ENCODE measurements at places on chromosomes 13 and 19.

DNA sequence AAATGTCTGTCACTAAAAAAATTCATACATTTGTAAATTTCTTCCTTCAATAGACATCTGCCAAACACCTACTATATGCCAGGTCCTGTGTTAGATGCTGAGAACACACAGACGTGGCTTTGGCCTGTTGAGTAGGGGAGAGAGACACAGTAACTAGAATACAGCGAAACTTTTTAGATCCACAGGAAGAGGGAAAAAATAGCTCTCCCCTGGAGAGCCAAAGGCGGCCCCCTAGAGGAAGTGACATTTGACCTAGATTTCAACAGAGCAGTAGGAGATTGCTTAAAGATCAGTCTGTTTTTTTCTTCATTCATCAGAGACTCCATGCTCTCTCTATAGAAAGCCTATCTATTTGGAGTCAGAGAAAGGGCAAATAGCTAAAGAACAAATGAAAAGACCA, 11.3 kb downstream of the LCP1 start:
- DNase-seq, result no peak

DNA sequence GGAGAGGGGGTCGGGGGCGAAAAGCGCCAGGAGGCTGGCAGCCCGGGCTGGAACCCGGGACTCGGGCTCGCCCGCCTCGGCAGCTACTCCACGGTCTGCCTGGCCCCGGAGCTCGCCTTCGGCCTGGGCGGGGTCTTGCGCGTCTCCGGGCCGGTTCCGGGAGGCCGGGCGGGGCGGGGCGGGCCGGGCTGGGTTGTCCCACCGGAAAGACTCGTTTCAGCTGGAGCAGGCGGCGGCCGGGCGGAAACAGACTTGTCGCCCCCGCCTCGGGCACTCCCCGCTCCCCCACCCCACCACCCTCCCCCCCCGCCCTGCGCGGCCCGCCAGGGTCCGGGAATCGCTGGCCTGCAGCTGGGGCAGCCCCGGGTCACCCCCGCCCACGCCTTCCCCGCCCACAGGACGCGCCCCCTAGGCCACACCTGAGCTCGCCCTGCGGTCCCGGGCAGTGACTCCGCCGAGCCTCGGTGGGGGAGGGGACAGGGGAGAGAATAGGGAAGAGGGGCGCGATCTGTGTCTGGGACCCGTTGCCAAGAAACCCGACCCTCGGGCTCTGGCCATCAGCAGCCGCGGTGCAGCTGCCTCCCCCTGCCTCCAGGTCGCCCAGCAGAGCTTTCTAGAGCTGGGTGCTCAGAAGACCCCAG, 109.4 kb downstream of the KCTD15 start:
- no peak for DNase-seq

DNA sequence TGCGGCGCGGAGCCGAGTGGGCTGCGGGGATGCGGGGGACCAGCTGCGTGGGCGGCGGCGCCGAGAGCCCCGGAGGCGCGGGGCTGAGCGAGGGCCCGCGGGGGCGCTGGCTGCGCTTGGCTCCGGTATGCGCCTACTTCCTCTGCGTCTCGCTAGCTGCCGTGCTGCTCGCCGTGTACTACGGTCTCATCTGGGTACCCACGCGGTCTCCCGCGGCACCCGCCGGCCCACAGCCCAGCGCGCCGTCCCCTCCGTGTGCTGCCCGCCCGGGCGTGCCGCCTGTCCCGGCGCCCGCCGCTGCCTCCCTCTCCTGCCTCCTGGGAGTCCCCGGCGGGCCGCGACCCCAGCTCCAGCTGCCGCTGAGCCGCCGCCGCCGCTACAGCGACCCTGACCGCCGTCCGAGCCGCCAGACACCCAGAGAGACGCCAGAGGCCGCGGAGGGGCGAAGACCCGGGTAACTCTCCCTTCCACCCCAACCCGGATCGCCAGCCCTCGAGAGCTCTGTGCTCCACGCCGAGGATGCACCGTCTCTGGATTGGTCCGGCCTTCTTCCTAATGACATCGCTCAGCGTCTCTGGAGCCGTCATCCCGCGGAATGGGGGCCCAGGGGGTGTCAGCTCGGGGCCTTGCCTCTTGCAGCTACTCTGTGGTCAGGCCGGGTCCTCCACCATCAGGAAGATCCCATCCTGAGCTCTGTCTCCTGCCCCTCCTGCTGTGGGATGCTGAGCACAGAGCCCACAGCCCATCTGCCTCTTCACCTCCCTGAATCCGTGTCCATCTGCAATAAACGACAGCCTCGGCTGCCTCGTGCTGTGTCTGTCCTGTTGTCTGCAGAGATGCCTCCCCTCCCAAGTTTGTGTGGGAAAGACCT, 441 bp downstream of the INAFM1 start:
- no peak for DNase-seq

GRCh38 chr13:109973279-109973678, 186.9 kb upstream of the IRS2 start:
- DNase-seq, result no peak

- DNase-seq, result no peak
These were observed 257.5 kb downstream of the MAB21L1 start for GRCh38 chr13:35219021-35219420.

DNA sequence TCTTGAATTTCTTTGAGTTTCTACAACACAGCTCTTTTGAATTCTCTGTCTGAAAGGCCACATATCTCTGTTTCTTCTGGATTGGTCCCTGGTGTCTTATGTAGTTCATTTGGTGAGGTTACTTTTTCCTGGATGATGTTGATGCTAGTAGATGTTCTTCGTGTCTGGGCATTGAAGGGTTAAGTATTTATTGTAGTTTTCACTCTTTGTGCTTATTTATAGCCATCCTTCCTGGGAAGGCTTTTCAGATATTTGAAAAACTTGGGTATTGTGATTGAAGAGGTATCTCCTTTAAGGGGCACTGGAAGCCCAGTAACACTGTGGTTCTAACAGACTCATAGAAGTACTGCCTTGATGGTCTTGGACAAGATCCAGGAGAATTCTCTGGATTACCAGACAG, 338.5 kb upstream of the SPRY2 start:
- no peak for DNase-seq

GRCh38 chr13:24161010-24161775, 673 bp downstream of the SPATA13 start:
- no peak for DNase-seq

DNA sequence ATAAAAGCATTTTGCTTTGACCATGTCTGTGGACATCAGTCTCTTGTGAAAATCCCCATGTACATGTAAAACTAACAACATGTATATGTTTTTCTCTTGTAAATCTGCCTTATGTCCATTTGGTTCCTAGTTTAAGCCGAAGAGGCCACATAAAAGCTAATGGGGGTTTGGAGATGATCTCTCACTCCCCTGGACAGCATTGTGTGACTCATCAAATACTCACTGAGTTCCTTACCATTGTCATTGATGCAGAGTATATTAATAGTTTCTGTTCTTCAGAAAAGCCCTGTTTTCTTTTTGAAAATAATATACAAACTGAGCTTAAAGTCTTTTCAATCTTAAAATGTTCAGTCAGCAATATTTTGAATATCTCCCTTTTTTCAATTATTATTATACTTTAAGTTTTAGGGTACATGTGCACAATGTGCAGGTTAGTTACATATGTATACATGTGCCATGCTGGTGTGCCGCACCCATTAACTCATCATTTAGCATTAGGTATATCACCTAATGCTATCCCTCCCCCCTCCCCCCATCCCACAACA, 536.7 kb upstream of the HTR2A start:
- DNase-seq, result no peak

GRCh38 chr13:39603424-39603947, 493 bp upstream of the LHFPL6 start:
- peak; percentile 24 for DNase-seq

DNA sequence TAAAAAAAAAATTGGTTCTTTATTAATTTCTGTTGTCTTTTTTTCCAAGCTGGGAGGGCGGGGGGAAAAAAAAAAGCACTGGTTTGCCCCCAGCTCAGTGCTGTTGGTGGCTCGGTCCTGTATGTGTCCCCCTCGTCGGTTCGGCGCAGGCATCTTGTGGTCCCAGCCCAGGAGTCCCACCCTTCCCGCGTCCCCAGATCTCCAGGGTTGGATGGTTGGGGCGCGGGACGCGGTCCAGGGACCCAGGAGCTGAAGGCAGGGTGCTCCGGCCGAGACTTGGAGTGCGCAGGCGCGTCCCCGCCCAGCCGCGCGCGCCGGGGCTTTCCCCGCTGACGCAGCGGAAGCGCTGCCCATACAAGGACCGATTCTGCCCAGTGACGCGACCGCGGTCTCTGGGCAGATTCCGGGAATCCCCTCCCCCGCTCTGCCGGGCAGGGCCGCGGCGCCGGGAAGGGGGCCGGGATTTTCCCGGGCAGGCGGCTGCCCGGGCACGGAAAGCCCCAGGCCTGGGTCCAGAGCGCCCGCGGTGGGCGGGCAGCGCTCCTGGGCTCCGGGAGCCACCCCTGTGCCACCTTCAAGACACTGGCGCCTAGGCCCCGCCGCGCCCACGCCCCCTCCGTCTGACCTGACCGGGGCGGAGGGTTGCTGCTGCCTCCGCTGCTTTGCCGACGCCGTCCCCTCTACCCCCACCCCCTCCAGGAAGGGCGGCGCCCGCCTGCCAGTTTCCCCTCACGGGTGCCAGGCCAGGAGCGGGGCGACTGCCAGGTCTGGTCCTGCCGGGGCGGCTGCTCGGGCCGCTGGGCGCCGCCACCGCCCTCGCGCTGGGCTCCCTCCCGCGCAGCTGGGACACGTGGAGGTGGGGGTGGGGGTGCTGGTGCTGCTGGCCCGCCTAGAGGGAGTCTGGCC, 2.3 kb downstream of the JUNB start:
- DNase-seq, result peak; percentile 89

- DNase-seq, result no peak
These were observed 10.1 kb downstream of the ANO8 start for GRCh38 chr19:17324357-17325114.

DNA sequence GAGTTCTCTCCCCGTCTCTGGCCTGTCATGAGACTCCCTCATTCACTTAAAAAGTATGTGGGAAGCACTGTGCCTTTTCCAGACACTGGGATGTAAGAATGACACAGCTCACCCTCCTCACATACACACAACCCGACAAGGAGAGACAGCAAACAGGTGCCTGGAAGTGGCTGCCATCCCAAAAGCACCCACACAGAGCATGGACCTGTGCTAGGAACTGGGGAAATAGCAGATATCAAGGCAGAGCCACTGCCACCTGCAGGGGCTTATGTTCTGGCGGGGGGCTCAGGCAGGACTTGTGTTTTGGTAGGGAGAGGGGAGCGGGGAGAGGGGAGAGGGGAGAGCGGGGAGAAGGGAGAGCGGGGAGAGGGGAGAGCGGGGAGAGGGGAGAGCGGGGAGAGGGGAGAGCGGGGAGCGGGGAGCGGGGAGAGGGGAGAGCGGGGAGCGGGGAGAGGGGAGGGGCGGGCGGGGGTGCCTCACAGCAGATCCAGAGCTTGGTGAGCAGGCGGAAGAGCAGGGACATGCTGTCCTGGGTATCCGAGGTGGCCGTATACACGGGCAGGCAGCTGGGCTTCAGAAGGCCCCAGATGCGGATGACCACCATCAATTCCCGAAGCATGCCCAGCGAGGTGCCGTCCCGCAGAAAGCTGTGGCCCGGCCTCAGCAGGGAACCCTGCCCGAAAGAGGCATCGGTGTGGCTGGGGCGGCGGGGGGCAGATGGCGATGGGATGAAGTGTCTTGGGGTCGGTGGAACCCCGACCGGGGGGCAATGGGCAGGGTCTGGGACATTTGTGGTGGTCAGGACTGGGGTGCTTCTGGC, 12.2 kb downstream of the CFD start:
- DNase-seq, result no peak

DNA sequence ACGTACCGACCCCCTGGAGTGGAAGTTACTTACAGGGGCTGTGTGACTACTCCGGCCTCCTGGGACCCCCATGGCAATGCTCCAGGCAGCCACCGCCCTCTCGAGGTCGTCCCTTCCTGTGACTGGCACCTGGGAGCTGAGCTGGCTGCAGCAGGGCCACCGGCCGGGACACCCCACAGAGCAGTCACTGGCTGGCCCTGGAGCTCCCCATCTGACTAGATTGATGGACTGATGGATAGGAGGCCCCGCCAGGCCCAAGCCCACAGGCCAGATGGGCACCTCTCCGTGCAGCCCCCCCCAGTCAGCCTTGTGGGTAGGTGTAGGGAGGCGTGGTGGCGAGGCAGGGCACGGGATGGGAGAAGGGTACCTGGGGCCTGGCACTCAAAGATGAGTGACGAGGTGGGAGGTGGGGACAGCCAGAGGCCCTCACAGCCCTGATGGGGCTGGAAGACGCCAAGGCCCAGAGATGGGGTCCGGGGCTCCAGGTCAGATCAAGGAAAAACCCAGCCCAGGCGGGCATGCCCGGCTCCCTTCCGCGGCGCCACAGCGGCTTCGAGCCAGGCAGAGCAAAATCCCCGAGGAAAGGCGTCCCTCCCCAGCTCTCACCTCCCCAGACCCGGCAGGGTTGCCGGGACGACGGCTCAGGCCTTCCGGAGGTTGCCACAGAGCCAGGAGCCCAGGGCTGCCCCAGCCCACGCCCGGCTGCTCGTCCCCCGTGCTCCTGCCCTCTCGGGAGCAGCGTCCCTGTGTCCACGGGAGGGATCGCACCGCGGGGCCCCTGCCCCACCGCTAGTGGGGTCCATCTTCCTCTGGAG, 8.4 kb downstream of the SLC39A3 start:
- DNase-seq, result no peak

- DNase-seq, result no peak
These were observed 28.6 kb downstream of the F2RL3 start for GRCh38 chr19:16917401-16917800.

- no peak for DNase-seq
These were observed 944 bp downstream of the CEACAM19 start for GRCh38 chr19:44672226-44672625.

- DNase-seq, result peak; percentile 86
These were observed at the start of gene ZNF561 for GRCh38 chr19:9621156-9622037. Gene ZNF561 (minus strand): TSS chr19:9621232. CDS start chr19:9619456, 1,776 bp downstream.

DNA sequence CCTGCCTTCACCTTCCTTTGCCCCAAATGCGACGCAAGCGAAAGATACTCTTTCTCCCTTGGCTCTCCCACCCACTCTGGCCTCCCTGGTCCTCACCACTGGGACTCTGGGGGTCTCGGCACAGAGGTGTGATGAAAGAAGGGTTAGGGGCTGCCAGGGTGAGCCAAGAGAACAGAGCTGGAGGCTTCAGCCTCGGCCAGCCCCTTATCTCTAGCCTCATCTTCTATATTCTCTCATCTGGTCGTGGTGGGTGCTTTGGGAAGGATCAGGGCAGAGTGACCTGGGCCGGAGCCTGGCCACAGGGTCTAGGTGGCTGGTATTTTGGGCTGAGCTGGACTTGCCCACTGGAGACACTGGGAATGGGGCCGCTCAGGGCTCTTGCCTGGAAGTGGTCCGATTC, 71.1 kb upstream of the KCTD15 start:
- DNase-seq, result no peak

- no peak for DNase-seq
These were observed 17.3 kb upstream of the KDM4B start for GRCh38 chr19:4951656-4952055.

DNA sequence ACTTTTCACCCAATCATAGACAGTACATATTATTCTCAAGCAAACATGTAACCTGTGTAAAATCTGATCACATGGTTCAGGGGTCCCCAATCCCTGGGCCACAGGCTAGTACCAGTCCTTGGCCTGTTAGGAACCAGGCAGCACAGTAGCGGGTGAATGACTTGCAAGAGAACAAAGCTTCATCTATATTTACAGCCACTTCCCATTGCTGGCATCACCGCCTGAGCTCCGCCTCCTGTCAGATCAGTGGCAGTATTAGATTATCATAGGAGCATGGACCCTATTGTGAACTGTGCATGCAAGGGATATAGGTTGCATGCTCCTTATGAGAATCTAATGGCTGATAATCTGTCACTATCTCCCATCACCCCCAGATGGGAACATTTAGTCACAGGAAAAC, 133.1 kb downstream of the MAB21L1 start:
- DNase-seq, result peak; percentile 17

GRCh38 chr13:30091691-30092090, 215.7 kb downstream of the KATNAL1 start:
- DNase-seq, result no peak

- DNase-seq, result no peak
These were observed 62.8 kb downstream of the RGCC start for GRCh38 chr13:41520016-41520659.

All from hippocampal formation (tissue), 2 donors.